ENCODE measurements at places on chromosomes 6 and 20.

DNA sequence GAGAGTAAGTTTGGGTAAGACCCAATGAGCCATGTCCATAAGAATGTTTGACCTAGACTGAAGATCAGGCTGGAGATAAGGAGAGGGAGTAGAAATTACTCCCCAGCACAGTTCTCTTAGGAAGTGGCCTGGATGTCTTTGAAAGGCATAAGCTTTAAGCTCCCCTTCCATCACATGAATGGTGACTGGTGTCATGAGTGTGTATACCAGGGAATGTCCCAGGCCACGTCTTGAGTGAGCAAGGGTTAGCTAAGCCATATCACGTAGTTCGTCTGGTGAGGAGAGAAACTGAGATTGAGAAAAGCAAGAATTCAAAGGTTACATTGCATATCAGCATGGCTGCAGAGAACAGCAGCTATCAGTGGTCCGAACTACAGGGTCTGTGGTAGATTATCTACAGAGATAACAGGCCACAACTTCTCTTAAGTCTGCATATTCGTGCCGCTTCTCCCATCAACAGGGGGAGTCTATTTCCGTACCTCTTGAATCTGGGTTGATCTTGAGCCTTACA, 60.1 kb upstream of the BMP2 start:
- no peak for DNase-seq

DNA sequence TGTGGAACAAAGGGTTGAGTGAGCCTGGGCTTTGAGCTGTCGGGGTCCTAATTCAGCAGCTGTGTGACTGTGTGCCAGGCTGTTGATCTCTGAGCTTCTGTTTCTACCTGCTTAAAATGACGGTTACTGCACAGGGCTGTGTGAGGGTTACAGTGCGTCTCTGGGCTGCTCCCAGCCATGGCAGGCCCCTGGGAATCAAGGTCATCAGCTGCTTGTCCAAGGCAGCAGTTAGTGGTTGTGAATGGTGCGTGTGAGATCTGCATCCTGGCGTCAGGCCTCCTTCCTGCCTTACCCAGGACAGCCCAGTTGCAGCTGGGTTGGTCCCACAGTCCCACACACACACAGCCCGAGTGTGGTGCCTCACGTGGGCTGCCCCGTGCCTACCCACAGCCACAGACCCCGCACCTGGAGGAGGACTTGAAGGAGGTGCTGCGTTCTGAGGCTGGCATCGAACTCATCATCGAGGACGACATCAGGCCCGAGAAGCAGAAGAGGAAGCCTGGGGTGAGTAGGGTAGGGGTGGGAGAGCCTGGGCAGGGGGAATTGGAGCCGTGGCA, 15.6 kb downstream of the GTSF1L start:
- no peak for DNase-seq

DNA sequence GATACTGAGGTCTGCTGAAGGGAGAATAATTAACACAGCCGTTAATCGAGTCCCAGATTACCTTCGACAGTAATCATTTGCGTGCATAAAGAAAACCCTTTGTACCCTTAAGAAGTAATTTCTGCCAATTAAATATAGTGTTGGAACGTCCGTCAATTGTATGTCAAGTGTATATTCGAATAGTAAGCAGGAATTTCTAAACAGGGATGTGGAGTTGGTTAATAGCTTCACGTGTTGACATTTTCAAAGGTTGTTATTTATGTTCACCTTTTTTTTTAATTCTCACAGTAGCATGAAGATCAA, 798 bp upstream of the SNAP91 start:
- no peak for DNase-seq

DNA sequence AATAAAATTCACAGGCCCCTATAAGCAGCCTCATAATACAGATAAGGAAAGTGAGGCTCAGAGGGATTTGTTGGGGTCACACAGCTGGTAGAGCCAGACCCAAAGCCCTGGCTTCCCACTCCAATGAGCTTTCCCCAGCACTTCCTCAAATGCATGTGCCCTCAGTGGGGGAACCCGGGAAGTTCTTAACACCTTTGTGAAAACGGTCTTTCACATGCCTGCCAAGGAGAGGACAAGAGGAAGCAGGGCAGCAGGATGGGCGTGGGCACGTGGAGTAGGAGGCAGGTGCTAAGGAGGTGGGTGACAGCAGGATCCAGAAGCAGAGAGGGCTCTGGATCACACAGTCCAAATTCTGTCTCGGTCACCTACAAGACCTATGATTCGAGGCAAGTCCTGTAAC, 598 bp downstream of the PI16 start:
- DNase-seq = no peak

DNA sequence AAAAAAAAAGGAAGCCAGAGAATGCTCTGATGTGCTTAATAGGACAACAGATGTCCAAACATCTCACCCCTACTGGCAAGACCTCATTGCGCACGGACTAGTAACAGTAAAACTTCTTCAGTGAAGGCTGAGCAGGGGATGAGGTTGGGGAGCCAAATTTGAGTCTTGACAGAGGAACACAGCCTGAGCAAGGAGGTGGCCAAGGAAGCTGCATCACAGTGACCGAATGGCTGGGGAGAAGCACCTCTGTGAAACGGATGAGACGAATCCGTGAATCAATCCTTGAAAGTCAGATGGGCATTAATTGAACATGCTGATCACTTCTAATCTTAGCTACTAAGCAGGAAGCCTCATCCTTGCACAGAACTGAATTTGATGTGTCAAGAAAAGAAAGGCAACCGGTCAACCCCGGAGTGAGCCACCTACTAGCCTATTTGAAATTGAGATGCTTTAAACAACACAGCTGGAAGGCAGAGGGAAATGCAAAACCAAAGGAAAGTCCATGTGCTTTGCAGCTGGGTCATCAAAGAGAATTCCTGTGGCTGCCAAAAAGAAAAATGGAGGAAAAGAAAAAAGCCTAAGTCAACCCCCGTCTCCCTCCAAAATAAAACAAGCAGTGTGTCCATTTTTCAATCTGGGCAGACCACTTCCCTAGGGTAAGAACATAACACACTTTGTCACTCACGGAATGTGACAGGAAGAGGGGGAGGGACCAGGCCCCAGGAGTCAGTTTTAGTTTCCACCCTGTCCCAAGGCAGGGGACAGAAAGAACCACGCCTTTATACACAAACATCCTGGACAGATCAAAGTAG, 29.5 kb downstream of the PXDC1 start:
- DNase-seq = no peak

GRCh38 chr6:170108890-170109587, 181.8 kb downstream of the DLL1 start:
- DNase-seq = no peak

GRCh38 chr6:42981836-42982235, 2.5 kb upstream of the PPP2R5D start:
- no peak for DNase-seq

DNA sequence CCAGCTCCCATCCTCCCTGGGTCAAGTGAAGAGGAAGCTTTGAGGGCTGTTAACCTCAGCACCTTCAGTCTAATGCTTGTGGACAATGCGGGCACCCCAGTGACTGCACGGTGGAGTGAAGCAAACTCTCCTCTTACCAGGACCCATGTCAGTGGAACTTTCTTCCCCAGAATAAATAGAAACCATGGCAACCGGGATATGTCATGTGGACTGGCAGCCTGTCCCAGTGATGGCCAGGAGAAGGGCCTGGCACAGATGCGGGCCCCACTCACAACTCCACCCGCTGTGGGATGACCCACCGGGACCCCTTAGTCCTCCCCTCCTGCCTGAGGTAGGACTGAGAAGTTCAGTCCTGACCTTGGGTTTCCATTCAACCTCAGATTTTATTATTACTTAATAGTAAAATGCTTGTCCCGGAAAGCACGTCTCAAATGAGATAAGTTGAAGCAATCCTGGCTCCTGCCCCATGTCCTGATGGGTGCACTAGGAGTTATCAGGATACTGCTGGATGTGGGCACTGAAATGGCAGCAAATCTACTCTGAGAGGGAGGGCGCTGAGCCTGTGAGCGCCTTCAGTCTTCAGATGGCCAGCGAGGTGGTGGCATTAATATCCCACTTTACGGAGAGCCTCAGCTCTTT, 23.5 kb downstream of the TOX2 start:
- no peak for DNase-seq

DNA sequence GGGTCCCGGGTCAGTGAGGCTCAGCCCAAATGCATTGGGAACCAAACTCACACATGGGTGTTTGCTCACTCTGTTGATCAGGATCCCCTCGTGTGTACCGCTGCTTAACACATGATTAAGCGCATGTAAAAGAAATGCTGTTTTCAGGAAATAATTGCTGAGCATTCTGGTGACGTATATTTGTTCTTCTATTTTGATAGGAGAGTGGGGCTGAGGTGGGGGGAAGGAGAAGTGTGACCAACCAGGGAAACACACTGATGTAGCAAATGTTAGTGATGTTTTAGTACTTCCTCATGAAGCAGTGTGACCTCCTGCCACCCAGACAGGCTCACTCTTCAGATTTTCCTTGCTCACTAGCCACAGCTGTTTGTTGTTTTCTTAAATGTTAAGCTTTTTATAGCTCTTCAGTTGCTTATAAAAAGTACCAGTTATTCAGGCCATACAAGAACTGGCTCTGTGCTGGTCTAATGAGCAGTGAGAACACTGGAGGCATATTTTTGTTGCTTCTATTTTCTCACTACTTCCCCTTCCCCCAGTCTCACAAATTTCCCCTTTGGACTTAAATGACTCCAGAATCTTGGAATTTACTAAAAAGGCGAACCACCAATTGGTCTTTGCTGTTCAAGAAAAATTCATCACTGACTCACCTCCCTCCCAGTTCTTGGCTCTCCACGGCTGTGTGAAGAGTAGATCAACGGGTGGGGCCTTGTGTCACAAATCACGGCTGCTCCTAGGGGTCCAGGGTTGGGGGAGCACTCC, 79.2 kb upstream of the BACH2 start:
- no peak for DNase-seq

DNA sequence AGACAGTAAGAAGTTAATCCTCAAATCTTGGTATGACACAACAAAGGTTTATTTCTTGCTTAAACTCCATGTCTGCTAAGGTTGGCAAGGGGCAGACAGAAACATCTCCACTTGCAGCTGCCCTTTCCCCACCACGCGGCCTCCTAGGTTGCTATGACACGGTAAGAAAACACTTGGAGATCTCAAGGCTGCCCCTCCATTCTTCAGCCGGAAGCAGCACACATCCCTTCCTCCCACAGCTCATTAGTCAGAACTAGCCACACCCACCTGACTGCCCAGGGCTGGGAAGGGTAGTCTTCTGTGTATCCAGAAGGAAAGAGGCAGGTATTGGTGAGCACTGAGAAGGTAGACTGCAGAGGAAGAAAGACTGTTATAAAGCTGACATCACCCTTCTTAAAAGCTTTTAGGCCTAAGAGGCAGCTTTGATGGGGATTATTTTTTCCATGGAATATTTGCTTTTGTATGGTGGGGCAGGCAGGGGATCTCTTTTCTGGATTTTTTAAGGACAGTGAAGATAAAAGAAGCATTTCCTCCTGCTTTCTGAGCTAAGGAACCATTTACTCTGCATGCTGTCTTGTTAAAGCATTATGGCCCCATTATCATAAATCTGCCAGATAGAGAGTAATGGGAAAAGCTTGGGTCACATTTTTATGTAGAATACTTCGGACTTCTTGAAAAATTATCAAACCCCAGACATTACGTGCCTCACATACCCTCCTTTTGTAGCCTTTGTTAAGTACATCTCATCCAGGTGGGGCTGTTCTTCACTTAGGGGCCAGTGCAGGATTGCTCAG, 41.6 kb downstream of the MRAP2 start:
- DNase-seq = no peak

- DNase-seq = no peak
Measured at GRCh38 chr6:64672131-64672530, 1034.9 kb downstream of the EYS start.

GRCh38 chr20:44601801-44602204, 19.4 kb downstream of the PKIG start:
- DNase-seq = no peak

- no peak for DNase-seq
Measured at GRCh38 chr6:52505726-52506409, 71.0 kb downstream of the TRAM2 start.

DNA sequence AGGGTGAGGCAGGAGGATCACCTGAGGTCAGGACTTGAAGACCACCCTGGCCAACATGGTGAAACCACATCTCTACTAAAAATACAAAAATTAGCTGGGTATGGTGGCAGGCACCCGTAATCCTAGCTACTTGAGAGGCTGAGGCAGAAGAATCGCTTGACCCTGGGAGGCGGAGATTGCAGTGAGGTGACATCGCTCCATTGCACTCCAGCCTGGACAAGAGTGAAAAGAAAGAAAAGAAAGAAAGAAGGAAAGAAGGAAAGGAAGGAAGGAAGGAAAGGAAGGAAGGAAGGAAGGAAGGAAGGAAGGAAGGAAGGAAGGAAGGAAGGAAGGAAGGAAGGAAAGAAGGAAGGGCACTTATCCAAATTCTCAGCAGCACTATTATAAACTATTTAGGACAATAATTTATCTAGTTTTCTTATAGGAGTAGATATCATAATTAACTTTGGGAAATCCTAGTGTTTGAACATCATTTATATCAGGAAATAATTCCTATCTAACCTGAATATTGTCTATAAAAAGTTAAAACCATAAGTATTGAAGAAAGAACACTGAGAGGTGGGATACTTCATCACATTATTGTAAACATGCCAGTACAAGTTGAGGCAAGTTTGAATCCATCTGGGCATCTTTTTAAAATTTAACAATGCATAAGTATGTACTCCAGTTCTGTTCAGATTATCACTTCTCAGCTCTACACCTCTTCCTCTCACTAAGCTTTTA, 305.5 kb downstream of the SLC35F1 start:
- no peak for DNase-seq

GRCh38 chr6:31040801-31041200, 30.5 kb downstream of the MUC22 start:
- DNase-seq = no peak

DNA sequence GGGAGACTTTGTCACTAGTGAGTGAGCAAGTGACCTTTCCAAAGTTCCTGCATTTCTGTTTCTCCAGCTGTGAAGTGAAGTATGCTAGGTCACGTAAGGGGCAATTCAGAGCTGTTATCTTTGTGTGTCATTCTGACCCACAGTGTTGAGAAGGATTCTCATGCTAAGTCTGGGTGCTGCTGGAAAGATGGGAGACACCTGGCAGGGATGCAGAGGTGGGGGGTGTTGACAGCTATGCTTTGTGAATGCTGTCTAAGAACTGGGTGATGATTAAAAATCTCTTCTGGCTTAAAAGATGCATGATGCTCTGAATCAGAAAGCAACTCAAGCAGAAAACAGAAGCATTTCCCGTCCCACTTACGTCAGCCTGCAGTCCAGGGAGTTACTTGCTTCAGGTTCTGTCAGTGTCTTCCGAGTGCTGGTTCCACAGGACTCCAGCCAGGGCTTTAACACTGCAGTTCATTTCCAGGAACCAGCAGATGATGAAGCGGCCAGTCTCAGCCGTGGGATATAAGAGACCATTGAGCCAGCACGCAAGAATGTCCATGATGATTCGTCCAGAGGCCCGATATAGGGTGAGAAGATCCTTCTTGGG, 30.9 kb upstream of the ASXL1 start:
- no peak for DNase-seq

DNA sequence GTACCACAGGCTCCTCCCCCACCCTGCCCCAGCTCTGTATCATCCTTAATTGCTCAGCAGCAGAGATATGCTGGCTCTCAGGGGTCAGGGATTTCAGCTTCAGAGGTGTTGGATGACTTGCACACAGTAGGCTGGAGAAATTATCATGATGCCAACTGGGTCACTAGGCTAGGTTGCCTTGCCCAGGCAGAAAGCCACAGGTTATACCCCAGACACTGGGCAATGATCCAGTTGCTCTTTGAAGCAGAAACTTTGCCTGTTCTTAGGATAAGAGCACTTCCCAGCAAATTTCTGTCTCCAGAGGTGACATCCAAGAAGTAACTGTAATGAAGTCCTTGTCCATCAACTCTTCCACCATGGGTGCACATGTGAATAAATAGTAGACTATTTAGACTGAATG, 38.3 kb upstream of the SCML4 start:
- no peak for DNase-seq

GRCh38 chr20:46202766-46203509, 84.8 kb downstream of the CD40 start:
- DNase-seq = no peak
